ENCODE measurements at places on chromosomes 2 and 18.

- DNase-seq, result no peak
Measured at GRCh38 chr2:44335806-44336538, 25.3 kb downstream of the PREPL start.

- peak; percentile 90 for DNase-seq
Measured at GRCh38 chr2:38720613-38721241, 30.4 kb downstream of the SRSF7 start.

DNA sequence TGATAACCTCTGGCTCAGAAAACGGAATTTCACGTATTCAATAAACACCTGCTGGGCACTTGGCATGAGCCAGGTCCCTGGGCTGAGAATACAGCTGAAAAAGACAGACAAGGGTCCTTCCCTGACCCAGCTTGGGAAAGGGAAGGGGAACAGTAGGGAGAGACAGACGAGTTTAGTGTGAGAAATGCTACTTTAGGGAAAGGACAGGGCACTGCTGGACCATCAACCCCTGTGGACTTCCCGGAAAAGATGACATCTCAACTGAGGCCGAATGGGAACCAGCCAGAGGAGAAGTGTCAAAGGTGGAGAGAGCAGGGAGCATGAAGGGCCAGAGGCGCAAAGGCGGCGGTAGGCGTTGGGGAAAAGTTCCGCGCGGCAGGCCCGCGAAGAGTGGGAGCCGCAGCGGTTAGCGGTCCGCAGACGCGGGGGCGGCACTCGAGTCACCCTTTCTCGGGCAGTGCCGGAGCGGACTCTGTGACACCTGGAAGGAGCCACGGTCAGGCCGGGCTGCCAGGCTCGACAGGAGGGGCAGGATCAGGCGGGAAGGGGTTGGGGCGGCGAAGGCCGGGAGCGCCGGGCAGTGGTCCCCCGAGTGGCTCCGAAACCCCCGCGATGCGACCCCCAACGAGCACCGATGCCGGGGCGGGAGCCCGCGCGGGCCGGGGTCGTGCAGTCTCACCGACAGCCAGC lies 519 bp downstream of the TEX261 start:
- no peak for DNase-seq

DNA sequence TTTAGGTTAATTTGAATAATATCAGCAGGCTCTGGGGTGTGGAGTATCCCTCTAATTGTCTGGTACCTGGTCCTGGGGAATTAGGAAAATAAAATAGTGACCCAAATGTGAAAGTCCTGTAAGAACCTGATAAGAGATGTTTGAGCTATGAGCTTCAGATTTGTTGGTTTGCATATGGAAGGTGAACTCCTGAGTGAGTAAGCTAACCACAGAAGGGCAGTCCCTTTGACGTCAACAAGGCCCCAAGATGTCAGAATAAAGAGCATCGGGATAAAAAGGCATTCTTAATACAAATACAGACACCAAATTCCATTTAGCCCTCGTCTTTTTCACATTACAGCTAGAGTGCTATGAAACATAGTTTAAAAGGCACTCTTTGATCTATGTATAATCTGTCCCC lies 1366.3 kb upstream of the TMEFF2 start:
- no peak for DNase-seq

DNA sequence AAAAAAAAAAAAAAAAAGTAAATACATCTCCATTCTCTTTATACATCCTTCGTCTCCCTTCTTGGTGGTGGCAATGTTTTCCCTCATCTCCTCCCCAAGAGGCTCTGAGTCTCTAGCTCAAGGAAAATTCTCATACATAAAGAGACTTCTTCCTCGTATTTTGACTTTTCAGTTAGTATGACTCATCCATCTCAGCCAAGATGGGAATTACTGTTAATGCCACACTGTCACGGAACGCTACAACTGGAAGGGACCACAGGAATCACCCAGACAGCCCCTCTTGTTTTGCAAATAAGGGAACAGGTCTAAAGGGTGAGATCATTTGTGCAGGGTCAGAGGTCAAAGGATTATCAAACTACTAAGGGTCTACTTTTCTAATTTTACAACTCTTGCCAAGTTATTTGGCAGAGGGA lies 19.5 kb downstream of the NFE2L2 start:
- DNase-seq, result peak; percentile 44
